Esophagus squamous epithelium (tissue), 5 donors: ENCODE measurements at places on chromosomes 2 and 18.
A peak's percentile ranks its signal among the peaks of the same experiment; 100 is the strongest.

- no peak for DNase-seq
Measured at GRCh38 chr2:24269265-24269664, 91.1 kb downstream of the ITSN2 start.

- DNase-seq: no peak
Measured at GRCh38 chr18:27206411-27206810, 21.3 kb upstream of the CHST9 start.

- no peak for DNase-seq
Measured at GRCh38 chr2:162072976-162073887, 783 bp downstream of the DPP4 start.

GRCh38 chr18:22427822-22428549 lies 10.3 kb upstream of the CTAGE1 start:
- DNase-seq: no peak

- peak; percentile 10 for DNase-seq
Measured at GRCh38 chr2:46847185-46847710, 68.4 kb downstream of the MCFD2 start.

GRCh38 chr2:3476321-3476984 lies 42.9 kb downstream of the ADI1 start:
- no peak for DNase-seq

GRCh38 chr2:175036582-175037018 lies 31.4 kb upstream of the CHN1 start:
- DNase-seq: no peak

GRCh38 chr2:240463866-240464481 lies 28.5 kb downstream of the GPC1 start:
- DNase-seq: no peak

GRCh38 chr2:39622860-39623259 lies 42.9 kb upstream of the TMEM178A start:
- DNase-seq: no peak

- DNase-seq: no peak
Measured at GRCh38 chr18:5466256-5466655, 77.5 kb downstream of the EPB41L3 start.

DNA sequence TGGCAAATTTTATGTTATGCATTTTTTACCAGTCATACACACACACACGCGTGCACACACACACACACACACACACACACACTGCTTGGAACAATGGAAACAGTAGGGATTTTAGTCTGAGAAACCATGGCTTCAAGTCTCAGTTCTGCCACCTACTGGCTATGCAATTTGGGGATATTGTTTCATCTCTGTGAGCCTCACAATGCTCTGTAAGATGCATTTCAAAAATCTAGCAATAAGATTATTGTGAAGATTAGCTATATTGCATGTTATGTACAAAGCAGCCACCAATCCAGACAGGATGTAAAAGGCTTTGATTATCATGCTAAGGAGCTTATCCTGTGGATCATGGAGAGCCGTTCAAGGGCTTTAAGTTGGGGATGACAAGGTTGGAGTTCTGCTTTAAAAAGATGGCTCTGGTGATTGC lies 401.4 kb downstream of the NBAS start:
- no peak for DNase-seq

DNA sequence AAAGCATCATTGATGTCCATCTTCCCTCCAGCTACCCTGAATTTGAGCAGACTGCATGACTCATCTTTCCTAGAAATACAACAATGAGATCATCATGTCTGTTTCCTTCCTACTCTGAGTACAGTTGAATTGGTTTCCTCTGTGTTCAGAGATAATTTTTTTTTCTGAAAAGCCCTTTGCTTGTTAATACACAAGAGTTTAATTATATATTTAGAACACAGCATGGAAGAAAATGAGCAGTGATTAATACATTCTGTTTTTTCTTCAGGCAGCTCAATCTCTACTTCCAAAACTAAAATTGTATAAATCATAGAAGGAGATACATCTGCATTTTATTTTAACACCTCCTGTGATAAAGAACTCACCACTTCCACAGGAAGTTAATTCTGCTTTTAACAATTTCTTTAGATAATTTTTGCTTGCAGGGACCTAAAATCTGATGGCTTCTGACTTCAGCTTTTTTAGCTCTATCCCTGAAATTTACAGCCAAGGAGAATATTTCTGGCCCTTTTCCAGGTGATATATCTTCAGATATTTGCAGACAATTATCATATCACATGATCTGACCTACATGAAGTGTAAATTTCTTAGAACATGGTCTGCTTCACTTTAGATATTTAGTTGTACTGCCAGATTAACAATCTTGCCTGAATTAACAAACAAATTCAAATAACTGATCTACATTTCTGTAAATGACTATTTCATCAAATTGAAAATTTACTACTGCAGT lies 249.0 kb downstream of the TRIB2 start:
- DNase-seq: no peak

- no peak for DNase-seq
Measured at GRCh38 chr2:108351889-108352288, 25.9 kb upstream of the SULT1C4 start.

GRCh38 chr2:212537726-212538304 lies 787 bp downstream of the ERBB4 start:
- no peak for DNase-seq

DNA sequence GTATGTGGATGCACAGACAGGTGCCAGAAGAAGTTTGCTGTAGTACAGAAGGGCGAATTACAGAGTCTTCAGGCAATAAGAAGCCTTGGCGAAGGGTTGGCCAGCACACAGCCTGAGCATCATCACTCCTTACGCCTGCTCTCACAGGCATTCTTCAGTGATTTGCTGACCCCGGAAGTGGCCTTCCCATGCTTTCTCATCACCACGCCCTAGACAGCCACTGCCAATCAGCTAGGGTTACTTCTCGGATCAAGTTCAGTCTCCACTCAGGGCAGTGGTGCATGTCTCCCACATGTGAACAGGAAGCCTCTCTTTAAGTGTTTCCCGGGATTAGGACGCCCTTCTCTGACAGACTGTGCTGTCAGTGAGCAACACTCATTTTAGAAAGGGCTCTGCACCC lies 81.8 kb downstream of the C1QL2 start:
- no peak for DNase-seq

- DNase-seq: no peak
Measured at GRCh38 chr18:45775743-45776142, 49.7 kb upstream of the SIGLEC15 start.

GRCh38 chr2:205754285-205754923 lies 72.1 kb downstream of the NRP2 start:
- no peak for DNase-seq

DNA sequence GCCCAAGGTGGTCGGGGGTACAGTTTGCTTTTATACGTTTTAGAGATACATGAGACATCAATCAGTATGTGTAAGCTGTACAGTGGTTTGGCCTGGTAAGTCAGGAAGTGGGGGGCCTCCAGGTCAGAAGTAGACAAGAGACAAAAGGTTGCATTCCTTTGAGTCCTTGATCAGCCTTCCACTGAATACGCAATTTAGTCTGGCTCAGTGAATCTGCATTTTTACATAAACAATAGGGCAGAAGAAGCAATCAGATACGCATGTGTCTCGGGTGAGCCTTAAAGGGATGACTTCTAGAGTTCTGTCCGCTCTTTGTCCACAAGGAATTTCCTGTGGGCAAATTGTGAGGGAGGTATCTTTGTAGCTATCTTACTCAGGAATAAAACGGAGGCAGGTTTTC lies 87.2 kb downstream of the SOWAHC start:
- no peak for DNase-seq

- no peak for DNase-seq
Measured at GRCh38 chr2:168912901-168913369, 11.8 kb downstream of the G6PC2 start.

GRCh38 chr2:98324181-98324580 lies 22.1 kb upstream of the CNGA3 start:
- DNase-seq: no peak

DNA sequence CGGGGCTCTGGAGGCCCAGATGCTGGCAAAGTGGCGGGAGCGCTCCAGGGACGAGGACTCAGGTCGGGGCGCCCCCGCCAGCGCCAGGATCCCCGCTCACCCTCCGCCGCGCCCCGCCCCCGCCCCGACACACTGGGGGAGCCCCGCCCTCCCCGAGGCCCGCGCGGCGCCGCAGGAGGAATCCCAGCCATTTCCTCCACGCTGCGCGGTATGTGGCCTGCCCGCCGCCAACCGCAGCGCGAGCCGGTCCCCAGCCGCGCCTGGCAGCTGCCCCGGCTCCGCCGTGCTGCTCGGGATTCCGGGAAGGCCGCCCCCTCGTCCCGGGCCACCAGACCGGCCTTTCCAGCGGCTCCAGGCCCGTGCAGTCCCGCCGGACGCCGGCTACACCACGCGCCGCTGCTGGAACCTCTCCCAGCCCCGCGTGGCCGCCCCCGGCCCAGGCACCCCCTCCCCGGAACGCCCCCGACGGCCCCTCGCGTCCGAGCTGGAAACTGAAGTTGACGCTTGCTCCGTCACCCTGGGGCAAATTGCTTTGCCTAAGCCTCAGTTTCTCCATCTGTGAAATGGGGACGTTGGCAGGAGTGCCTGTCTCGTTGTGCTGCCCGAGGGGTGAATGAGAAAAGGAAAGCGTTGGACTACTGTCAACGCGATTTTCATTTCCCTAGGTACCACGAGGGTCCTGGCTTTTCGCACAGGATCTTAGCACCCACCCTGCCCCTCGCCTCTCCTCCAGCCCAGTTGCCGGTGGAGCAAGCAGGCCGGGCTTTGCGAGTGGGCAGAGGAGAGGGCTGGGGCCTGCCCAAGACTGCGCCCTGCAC lies 53.6 kb downstream of the PKDCC start:
- no peak for DNase-seq

DNA sequence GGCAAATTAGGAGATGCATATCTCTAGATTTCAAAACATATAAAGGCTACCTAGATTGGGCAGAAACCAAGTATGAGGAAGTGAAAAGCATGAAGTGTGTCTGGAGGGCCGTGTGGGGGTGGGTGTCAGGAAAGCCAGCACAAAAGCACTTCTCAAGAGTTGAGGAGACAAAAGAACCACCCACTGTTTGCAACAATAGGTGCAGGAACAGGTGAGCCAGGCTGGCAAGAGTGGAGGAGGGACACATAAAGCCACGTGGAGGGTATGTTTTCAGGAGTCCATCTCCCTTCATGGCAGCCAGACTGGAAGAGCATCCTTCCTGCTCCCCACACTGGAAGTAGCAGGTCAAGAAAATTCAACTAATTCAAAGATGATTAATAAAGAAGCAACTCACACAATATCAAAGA lies 96.4 kb downstream of the CERS6 start:
- DNase-seq: no peak

DNA sequence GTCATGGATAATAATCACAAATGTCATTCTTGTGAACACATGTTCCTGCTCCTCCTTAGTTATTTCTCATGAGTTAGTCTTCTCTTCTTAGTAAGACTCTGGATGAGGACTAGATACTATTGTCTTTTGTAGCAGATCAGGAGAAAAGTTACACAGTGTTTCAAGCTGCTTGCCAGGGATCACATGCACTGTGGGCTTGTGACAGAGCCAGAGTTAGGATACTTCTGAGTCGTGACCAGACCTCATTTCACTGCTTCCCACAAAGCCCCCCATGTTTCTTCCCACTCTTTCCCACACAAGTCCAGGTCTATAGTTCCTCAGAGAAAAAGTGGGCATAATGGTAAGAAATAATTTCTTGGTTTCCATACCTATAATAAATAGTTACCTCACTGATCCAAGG lies 80.2 kb upstream of the LRATD1 start:
- DNase-seq: no peak

DNA sequence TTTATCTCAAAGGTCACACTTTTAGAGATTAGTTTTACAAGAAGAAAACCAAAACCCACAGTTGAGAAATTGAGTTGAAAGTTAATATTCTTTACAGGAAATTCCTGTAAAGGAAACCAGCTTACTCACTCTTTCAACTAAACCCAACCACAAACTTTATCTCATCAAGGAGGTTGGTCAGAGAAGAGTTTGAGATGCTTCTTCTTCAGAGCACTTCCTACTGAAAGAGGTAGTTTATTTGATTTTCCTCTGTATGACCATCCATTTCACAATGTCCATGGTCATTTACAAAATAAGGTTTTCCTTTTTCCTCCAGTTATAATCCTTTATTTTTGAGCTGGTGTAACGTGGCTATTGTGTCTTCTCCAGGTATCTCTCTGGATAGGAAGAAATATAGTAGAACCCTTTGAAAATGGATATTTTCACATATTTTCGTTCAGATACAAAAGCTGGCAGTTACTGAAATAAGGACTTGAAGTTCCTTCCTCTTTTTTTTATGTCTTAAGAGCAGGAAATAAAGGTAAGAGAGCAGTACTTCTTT lies 4.5 kb upstream of the IL18RAP start:
- DNase-seq: no peak

GRCh38 chr2:19070886-19071285 lies 287.5 kb downstream of the OSR1 start:
- DNase-seq: no peak

GRCh38 chr2:10452956-10453904 lies 5.1 kb upstream of the ODC1 start:
- DNase-seq: no peak

DNA sequence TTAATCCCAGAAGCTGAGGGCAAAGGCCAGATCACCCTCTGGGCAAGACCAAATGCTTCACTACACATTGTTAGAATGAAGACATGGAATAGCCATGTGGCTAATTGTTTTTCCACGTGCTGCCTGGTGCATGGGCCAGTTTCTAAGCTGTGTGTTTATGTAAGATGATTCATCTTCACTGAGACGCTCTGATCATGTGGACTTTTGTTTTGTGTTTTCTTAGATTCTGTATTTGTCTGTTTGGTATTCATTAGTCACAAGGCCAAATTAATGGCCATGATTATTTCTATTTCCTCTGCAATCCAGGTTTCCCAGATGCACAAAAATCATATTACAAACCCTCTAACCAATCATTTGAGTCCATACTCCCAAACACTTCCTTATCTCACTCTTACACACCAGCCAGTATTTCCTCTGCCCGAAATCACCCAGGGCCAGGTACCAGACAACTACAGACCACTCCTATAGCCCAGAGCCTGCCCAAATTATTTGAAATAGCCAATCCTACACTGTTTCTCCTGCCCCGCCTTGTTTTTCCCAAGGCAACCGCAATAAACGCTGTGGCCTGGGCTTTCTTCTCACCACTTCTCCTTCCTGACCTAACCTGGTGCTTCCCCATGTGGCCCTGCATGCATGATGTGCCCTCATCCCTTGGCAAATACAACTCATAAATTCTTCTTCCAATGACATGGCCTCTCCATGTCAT lies 94.2 kb upstream of the SP3 start:
- DNase-seq: no peak

DNA sequence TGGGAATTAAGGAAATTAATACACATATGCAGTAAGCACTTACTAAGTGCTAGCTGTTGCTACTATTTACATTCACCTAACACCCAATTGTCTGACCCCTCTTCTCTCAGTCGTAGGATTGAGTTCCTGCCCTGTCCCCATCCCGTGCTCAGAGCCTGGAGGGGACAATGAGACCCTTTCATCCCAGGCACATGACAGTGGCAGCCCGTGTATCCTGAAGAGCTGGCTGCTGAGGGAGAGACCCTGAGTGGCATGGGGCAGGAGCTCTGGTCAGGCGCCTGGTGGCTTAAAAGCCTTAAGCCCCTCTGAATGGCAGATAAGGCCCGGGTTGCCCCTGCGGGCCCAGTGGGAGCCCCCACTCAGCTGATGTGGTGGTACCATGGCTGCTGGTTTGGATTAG lies 99.0 kb downstream of the DYSF start:
- no peak for DNase-seq

GRCh38 chr2:113283704-113284284 lies 5.1 kb upstream of the PAX8 start:
- no peak for DNase-seq

- no peak for DNase-seq
Measured at GRCh38 chr2:85506768-85507181, 32.2 kb upstream of the MAT2A start.
